Activated T-helper 1 cell treated with Interleukin-2 at 50 U/mL for 16 hours (primary cell): ENCODE measurements at places on chromosomes 7 and 10.

GRCh38 chr7:22350466-22351328, 6.3 kb downstream of the RAPGEF5 start:
- no peak for DNase-seq

GRCh38 chr7:17071866-17072265, 190.1 kb upstream of the AGR3 start:
- no peak for DNase-seq

GRCh38 chr7:11478426-11478825, 353.6 kb downstream of the THSD7A start:
- DNase-seq = no peak

DNA sequence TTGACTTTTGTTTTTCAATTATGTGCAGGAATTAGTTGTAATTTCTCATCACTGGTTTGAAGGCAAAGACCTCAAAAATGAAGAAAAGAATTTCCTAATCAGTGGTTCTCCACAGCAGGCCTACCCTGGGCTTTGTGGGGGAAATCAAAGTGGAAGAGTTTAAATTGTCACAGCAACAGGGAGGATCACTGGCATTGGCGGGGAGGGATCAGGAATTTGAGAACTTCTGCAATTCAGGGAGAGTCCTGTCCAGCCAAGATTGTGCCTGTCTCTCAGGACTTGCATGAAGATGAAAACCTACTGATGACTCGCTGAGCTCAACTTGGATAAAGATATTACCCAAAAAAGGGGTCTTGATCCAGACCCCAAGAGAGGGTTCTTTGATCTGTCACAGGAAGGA, 70.1 kb downstream of the HACD1 start:
- no peak for DNase-seq

GRCh38 chr10:34107626-34108516, 707.2 kb downstream of the PARD3 start:
- DNase-seq = no peak
